ENCODE measurements at places on chromosomes 2 and 18.

- DNase-seq = no peak
Observed at GRCh38 chr18:68942230-68942629, 144.3 kb downstream of the CCDC102B start.

DNA sequence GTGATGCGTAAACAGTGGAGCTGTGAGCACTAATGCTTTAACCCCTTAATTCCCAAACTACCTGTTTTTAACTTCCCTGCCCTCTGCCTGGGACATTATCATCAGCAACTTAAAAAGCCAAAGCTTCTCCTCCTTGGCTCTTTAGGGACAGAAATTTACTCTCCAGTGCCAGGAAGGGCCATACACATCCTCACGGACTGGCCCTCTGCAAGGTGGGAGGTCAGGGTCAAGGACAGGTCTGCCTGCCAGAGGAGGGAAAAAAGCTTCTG, 21.5 kb downstream of the KCTD1 start:
- DNase-seq = no peak

DNA sequence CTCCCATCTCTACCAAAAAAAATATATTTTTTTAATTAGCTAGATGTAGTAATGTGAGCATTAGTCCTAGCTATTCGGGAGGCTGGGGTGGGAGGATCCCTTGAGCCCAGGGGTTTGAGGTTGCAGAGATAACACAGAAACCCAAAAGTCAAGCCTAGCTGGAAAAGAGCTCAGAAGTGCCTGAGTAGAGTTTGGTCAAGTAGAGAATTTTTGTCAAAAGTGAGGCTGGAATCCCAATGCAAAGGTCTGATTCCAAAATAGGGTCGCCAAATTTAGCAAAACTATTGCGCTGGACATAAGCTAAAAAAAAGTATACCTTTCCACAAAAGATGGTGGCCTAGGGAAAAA, 15.5 kb upstream of the MSH6 start:
- DNase-seq = no peak

DNA sequence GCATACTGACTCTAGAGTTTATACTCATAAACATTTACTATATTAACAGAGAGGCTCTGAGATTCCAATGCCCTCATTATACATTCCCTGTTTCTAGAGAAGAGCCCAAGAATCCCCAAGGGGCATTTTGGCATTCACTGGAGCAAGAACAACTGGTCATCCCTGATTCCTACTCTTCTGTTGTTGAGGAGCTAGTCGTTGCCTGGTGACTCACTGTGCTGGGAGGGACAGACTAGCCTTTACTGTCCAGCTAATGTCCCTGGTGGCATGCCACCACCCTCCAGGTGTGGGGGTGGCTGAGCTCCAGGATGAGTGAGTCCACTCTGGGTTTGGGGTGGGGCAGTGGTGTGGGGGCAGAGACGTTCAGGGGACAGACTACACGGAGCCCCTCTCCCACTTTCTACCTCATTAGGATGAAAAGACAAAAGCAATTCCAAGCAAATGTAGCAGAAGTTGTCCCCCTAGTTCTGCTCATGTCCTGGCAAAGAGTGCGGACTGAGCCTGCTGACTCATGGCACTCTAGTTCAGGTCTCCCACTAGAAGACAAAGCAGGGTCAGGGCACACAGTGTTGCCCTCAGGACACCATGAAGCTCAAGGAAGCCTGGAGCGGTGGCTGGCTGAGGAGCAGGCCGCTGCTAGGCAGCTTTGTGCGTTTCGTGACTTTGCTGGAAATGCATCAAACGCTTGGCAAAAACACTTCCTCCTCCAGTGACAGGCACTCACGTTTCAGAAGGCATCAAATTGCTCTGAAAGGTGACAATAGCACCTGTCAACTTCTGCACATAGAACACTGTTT, 49.4 kb downstream of the RHOB start:
- no peak for DNase-seq

DNA sequence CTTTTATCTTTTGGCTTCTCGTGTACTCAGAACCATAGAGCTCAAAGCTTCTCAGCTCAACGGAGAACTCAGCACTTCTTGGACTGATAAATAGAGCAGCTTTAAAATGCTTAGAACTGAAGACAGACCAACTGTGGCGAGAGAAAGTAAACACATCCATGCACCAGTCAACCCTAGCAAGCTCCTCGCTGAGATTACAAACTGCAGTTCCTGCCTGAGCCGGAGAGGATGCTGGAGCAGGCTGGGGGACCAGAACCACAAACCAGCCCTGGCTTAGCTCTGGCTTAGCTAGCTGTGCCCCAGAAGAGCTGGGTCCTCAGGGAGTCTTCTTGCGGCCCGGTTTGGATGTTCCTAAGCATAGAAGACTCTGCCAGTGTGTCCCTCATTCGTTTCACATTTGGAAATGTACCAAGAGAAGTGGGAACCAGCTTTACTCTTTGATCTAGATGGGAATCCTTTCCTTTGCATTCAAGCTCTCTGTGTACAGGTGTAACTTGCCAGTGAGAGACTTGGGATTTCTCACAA, 5.6 kb downstream of the PAX8 start:
- no peak for DNase-seq

GRCh38 chr2:68839260-68839833, 31.9 kb downstream of the BMP10 start:
- DNase-seq = no peak

GRCh38 chr2:141767691-141768090, 363.1 kb downstream of the LRP1B start:
- no peak for DNase-seq

GRCh38 chr2:75476761-75477160, 84.0 kb downstream of the EVA1A start:
- no peak for DNase-seq

Measured in NCI-H446 (cell line).